ENCODE measurements at places on chromosomes 5 and 9.

GRCh38 chr9:121631978-121632418, 19.4 kb upstream of the DAB2IP start:
- no peak for DNase-seq

DNA sequence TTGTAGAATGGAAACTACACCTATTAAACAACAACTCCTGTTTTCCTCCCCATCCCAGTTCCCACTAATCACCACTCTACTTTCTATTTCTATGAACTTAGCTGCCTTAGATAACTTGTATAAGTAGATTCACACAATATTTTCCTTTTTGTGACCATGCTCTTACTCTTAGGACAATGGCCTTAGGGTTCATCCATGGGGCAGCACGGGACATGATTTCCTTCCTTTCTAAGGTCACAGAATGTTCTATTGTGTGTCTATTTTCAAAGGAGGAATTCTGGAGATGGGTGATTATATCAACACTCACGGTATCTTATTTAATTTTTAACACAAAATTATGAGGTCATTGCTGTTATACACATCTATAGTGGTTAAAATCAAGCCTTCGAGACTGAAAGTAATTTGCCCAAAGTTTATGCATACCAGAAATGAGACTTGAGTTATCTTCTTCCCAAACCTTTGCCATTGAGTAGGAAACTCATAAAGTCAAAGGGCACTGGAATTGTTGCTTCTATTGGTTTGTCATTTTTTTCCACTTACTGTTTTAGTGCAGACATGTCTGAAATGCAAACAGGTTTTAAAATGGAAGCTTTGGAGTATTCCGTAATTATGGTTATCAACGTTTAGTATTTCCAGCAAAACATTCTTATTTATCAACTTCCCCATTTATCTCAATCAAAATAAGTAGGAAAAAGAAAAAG, 23.6 kb downstream of the CTSL start:
- DNase-seq: no peak

DNA sequence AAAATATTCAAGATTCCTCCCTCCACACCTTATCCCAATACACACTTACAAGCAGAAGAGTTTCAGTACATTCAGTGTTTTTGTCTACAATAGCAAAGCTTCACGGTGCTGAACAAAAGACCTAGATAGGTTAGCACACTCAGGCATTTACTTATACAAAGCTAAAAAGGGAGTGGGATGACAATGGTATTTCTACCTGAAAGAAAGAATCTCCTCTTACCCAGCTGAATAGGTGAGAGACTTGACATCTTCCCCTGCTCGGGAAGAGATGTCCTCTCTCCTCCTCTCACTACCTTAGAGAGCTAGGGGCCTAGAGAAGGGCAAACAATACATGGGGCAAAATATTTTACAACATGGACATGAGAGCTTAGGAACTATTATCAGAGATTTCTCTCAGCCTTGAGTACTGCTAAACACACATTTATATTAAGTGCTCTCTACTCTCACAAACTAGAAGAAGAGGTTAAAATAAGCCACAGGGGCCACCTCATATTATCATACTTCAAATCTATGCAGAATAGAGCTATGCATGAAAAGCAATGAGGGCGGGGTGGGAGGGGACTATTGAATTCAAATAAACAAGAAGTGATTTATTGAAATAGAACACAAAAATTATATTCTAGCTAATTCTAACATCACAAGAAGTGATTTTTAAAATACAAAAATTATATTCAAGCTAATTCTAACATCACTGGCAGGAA, 38.6 kb upstream of the RNF38 start:
- no peak for DNase-seq

GRCh38 chr9:125476645-125477044, 215.0 kb downstream of the GAPVD1 start:
- no peak for DNase-seq

DNA sequence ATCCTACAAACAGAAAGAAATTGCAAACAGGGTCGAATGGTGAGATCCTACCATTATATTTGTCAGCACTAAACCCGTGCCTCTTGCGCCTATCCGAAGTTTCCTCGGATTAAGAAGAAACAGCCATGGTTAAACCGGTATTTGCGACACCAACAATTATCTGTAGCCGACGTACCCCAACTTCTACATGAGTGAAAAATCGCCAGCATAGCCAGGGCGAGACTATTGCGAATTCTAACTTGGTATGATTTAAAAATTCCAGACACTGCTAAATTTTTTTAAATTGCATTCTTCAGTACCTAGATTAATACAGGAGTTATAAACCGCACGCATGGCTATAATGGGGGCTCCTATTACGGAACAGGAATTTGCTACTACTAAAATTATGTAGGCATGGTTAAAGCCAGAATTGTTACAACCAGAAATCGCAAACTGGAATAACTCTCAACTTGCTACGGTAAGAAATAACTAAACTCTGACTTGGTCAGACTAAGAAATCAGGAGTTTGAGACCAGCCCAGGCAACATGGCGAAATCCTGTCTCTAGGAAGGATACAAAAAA, 25.3 kb upstream of the ANXA2R start:
- no peak for DNase-seq

GRCh38 chr5:170641589-170642031, 137.8 kb downstream of the KCNIP1 start:
- no peak for DNase-seq

- DNase-seq: no peak
These were observed 1.4 kb downstream of the PIK3R1 start for GRCh38 chr5:68217047-68217355.

- no peak for DNase-seq
These were observed 11.7 kb upstream of the TRIM14 start for GRCh38 chr9:98130576-98131228.

GRCh38 chr5:152838241-152838786, 433.2 kb upstream of the NMUR2 start:
- no peak for DNase-seq

DNA sequence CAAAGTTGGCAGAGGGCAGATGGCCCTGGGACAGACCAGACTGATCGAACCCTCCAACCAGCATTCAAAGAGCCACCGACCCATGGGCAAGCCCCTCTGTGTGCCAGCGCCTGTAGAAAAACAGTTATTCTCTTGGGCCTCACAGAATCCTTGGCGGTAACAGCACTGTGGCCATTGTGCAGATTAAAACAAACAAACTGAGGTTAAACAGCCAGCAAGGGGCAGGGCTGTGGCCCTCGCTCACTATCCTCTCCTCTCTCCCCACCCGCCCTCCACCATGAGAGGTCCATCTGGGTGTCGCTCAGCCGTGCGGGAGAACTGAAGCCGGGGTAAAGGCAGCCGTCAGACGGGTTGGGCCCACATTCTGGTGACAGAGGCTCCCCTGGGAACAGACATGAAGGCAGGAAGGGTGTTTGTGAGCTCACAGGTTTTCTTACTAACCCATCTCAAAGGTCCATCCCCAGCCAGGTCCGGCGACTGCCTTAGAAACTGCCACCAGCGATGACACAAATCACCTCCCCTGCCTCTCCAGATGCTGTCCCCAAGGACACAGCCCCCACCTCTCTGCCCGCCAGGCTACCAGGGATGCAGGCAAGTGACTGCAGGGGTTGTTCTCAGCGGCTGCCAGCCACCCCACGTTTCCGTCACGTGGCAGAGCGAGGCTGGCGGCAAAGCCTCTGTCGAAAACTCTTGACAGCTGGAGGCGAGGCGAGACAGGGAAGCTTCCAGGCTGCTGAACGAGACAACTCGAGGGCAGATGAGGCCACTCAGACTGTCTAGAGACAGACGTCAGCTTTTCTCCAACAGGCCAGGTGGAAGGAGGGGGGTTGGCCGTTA, 75.8 kb upstream of the SARDH start:
- DNase-seq: peak; percentile 79

GRCh38 chr5:156396063-156396829, 69.3 kb downstream of the SGCD start:
- DNase-seq: no peak

DNA sequence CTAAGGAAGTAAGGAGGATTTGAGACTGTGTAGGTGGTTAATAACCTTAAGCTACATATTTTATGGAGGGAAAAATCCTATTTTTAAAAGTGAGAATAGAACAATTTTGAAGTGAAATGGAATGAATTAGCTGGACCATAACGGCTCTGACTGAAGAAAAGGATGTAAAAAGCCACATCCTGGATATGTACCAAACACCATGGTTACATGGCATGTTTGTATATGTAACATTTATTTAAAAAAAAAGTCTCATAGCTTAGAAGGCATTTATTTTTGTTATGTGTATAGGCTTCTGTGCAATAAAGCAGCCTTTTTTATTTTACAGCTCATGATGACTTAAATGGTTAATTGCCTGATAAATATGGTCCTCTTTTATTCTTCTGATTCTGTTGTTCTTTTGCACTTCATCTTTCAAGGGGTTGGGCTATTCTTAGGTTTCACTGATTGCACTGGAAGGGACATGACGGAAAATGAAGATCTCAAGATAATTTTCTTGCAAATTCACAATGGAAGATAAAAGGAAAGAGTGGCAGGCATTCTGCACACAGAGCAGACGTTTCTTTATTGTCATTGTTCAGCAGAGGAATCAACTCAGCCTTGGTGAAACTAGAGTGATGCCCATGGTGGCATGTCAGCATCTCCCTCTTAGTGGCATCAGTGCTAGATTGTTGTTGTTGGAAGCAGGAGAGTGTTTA, 63.1 kb downstream of the DOCK8 start:
- no peak for DNase-seq

DNA sequence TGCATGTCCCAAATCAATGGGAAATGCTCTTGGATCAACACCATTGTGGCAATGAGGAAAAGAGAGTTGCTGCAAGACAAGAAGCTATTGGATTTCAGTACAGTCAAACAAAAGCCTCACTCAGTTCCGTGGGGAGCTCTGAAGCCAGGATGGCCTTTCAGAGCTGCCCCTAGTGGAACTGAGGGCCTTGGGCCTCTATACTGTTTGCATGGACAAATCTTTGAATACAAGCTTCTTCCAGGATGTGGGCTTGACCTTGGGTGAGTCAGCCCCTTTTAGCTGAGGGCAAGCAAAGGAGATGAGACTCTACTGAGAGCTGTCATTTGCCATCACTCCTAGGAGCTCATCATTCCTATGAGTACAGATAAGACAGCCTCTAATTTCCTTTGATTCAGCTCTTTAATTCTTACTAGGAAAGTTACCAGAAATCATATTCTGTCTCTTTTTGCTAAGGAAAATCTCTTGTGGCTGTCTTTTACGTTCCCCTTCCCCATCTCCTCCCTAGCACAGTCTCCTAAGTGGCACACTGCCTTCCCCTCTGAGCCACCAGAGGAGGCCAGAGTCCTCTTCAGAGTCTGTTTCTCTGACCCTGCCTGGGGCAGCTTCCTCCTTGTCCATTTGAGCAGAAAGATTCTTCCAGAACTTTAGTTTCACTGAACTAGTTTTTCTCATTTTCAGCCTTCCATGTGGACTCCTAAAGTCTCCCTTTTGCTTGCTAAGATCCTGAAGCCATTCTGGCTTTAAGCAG, 168.8 kb upstream of the POC5 start:
- no peak for DNase-seq

GRCh38 chr9:6973762-6974161, 216.0 kb downstream of the KDM4C start:
- no peak for DNase-seq

GRCh38 chr5:156164306-156164705, 162.7 kb upstream of the SGCD start:
- DNase-seq: no peak
